ENCODE measurements at places on chromosomes 7 and 10.

GRCh38 chr10:30968711-30969110 lies 63.0 kb downstream of the ZNF438 start:
- no peak for DNase-seq

DNA sequence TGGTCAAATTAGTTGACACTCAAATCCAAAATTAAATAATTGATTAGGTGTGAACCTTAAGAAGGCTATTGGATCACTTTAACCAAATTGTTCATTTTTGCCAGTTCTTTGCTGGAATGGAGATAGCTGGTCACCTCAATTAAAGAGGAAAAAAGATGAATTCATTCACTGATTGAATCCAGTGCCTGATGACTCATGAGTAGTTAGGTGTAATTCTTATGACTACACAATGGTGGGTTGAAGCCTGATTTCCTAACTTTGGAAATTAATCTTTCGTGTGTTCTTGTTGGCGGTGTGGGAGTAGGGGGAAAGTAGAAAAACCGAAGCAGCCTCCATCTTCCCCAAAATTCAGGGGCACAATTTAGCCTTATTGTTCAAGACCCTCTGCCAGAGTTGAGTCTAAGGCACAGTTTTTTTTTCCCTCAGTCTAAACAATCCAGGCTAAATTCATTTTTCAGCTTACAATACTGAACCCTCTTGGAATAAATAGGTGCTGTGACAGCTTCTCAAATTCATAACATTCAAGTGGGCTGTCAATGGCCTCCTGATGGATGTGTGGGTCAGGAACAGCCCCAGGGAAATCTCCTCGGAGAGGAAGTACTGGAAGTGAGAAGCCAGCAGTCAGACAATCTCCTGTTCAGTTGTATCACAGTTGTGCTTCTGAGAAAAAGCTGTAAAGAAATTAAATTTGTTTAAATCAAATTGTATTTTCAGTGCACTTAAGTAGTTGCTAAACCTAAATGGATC lies 356.6 kb downstream of the BBS9 start:
- DNase-seq = no peak

DNA sequence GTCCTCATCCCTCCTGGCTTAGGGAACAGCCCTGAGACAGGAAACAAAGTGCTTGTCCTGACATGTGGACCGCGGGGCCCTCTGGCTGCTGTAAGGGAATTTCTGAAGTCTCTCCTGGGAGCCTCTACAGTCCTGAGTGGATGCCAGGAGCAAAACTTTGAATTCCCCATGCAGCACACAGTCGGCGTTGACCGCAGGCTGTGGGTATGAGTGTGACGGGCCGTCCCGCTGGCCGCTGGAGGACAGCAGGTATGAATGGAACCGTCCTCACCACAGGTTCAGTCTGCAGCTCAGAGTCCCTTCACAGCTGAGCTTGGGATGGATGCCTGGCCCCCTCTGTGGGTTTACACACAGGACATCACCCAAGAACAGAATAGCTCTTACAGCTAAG lies 94.9 kb downstream of the GPR26 start:
- DNase-seq = no peak

DNA sequence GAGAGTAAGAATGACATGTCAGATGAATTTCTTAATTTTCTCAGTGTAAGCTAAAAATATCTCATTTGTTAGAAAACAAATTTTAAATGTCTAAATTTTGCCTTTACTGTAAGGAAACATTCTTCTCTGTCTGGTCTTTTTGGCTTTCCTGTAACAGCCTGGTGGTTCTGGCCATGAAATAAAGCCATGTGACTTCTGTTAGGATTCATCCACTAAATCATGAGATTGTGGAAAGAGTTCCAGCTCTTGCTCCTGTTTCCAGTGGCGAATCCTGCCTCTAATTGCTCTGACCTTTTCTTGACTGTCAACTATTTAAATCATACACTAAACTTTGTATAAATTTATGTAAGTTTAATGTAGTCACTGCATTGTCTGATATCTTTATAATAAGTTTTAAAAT lies 398.5 kb upstream of the AKR1E2 start:
- DNase-seq = no peak

GRCh38 chr10:113493195-113493594 lies 59.7 kb upstream of the HABP2 start:
- DNase-seq = no peak

- DNase-seq = no peak
These were observed 376.0 kb downstream of the SORCS3 start for GRCh38 chr10:105017116-105017515.

- no peak for DNase-seq
These were observed 137.0 kb upstream of the SEMA3A start for GRCh38 chr7:84331616-84332015.

DNA sequence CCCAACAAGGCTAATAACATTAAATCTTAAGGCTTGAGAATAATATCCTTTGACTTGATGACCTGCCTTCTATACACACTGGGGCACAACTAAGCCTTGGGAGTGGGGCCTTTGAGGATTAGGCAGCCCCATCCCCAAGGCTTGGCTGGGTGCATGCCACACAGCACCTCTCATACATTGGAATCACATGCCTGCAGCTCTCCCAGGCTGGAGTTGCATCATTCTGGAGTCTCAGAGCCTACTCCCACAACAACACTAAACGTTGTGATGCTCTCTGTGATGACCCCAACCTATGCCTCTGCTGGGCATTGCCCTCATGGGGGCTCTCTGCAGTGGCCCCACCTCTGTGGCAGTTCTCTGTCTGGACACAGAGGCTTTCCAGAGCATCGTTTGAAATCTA lies 31.9 kb upstream of the SGCE start:
- DNase-seq = no peak

DNA sequence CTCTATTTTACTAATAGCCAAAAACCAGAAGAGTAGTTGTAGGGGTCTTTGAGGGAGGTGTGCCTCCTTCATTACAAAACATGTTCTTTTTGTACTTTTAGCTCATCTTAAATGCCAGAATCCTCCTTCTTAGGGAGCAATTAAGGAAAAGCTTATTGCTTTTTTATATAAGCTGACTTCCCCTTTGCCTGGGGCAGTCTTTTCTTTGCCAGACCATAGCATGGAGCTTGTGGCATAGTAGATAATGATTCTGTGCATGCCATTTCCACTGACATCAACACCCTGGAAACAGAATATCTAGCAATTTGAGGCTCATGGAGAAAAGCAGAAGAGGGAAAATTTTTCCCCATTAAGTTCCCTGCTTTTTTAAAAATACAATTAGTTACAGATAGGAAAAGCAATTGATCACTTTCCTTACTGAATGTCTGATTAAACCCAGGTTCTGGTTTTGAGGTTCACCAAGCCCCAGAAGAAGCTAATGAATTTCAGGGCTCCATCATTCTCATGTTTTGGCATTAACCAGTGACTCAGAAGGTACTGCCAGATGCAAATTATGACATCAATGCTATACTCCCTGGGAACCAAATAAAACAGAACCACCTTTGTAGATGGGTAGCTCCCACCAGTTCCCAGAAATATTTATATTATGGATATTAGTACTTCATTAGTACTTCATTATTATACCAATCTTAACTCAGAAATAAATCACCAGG lies 410.6 kb downstream of the KCNMA1 start:
- no peak for DNase-seq

- DNase-seq = no peak
These were observed 24.3 kb downstream of the PDZD8 start for GRCh38 chr10:117350909-117351308.

DNA sequence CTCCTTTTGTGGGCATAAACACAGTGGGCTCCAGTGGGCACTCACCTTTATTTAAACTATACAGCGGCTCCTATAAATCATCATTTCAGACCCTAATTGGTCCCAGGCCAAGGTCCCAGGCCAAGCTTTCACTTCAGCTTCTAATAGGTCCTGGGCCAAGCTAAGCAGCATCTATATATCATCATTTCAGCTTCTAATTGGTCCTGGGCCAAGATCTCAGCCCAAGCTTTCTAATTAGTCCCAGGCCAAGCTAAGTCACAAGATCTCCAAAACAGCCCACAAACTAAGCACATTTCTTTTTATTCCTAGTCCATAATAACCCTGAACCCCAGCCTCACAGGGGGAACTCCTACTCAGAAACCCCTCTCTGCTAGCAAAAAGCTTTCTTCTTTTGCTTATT lies 47.1 kb downstream of the ZNF680 start:
- DNase-seq = no peak

DNA sequence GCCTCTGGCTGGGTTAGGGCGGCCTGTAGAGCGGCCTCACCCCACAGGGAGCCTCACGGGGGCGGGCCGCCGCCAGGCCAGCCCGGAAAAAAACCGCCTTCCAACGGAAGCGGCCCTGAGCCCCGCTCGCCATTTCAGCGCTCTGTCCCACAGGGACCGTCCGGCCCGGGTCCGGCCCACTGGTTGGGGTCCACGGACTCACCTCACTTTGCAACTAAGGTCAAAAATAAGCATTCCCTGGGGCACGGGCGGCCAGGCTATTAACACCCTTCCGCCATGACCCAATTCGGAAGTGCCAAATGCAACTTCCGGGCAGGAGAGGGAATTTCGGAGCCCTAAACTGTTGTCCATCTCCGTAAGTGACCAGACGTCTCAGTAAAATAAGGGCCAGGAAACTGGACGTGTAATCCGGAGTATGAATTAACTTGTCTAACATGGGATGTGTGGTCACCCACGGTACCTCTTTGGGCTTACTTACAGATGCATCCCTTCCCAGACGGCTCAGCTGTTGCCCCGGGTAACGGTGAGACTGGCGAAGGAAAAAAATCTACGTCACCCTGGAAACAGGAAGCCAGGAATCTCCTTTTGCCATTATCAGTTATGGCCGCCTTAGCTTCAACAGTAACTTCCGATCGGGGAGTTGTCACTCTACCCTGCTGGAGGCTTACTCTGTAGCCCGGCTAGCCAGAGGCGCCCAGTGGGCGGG lies at the start of gene BBIP1:
Gene BBIP1 (minus strand): TSS at position 538 of the 706 bp plus-strand sequence. CDS start 1,023 bp downstream, outside the sequence.
- peak; percentile 97 for DNase-seq

GRCh38 chr7:79529214-79529880 lies 75.9 kb upstream of the MAGI2 start:
- DNase-seq = no peak

GRCh38 chr7:4123346-4123745 lies 558.7 kb upstream of the FOXK1 start:
- no peak for DNase-seq

- DNase-seq = no peak
These were observed 971 bp downstream of the PRKG1 start for GRCh38 chr10:51075043-51075872.

DNA sequence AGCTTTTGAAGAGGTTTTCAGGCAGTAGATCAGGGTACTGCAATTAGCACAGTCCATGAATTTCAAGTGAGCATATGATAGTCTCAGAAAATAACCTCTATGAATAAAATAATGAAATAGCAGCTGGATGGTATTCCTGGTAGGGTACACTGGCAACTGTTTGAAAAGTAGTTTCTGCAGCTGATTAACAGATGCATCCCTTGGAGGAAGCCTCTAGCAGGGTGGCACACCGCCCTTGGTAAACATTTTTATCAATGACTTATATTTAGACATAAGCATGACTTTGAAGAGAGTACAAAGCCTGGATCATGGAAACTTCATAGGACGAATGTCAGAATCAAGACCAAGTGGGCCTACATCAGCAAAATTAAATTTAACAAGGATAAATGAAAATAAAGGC lies 26.8 kb downstream of the WNT16 start:
- no peak for DNase-seq

GRCh38 chr7:16774294-16774693 lies 20.7 kb downstream of the TSPAN13 start:
- DNase-seq = no peak

- DNase-seq = no peak
These were observed 244.2 kb downstream of the CCDC3 start for GRCh38 chr10:12757351-12757750.

DNA sequence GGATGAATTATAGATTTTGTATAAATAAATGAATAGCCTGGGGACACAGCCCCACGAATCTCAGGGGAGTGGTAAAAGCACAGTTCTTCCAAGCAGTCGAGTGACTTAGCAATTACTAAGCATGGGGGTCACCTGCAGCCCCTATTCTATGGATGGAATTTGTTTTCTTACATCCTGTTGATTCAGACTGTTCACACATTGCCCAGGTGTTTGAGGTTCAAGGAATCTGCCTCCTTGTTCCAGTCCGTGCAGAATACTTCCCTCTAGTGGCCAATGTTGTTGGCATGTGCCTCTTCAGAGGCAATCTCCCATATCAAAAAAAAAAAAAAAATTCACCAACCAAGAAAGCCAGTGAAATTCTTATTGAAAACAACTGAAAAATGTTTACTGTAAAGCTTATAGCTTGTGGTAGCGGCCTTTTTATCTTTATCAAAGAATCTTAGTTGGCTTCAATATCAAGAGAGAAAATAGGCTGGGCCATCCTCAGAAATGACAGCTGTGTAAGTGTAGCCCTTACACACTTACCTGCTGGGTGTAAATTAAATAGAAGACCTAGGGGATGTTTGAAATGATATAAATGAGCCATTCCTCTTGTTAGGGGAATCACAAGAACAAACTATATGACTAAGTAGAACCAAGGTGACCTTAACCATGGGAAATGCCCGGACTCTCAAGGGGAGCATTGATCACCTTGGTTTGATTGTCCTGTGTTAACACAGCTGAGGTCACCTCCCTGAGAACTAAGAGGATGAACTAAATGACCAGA lies 7.8 kb downstream of the LIPM start:
- DNase-seq = no peak

GRCh38 chr10:20785174-20785573 lies 111.9 kb downstream of the NEBL start:
- no peak for DNase-seq

Measured in memory B cell (primary cell).